Smooth muscle cell of trachea (primary cell): ENCODE measurements at places on chromosomes 2 and 18. TPM values are rescaled to one million over a fixed set of nuclear protein-coding genes. Genes with fewer than 3 reads are reported as not detected.

Gene LRRTM4
- total RNA-seq = under 0.01 TPM in 1 of 2 replicates, not detected in the other

Gene TXNDC2
- total RNA-seq = under 0.01 TPM in 2 replicates

Gene EML6
- total RNA-seq = 0.15 and 0.66 TPM in 2 replicates

Gene TMEM182
- 1.3 and 2.0 TPM in 2 replicates for total RNA-seq

Gene MAP3K19
- not detected in 2 replicates for total RNA-seq

Gene SERPINE2
- 62.5 and 275 TPM in 2 replicates for total RNA-seq

Gene RGPD4
- total RNA-seq = not detected in 2 replicates

Gene PAX8
- 0.87 and 1.5 TPM in 2 replicates for total RNA-seq

Gene CCBE1
- 69.0 and 69.4 TPM in 2 replicates for total RNA-seq

Gene TMEM163
- total RNA-seq = not detected in 2 replicates

Gene PPP1R1C
- total RNA-seq = 0.33 and 2.2 TPM in 2 replicates

Gene TWIST2
- 158 and 297 TPM in 2 replicates for total RNA-seq

Gene MTLN
- 49.3 and 66.8 TPM in 2 replicates for total RNA-seq

Gene CCDC88A
- total RNA-seq = 47.1 and 88.4 TPM in 2 replicates

Gene PIKFYVE
- total RNA-seq = 36.4 and 38.0 TPM in 2 replicates

Gene RTP5
- total RNA-seq = not detected in 2 replicates

Gene TRIM43
- not detected in 2 replicates for total RNA-seq

Gene TMEM247
- total RNA-seq = not detected in 2 replicates

Gene ICOS
- not detected in 2 replicates for total RNA-seq

Gene C2orf78
- total RNA-seq = not detected in 2 replicates

Gene MFSD6
- total RNA-seq = 19.8 and 25.6 TPM in 2 replicates

Gene ABCB11
- total RNA-seq = under 0.01 TPM in 1 of 2 replicates, not detected in the other

Gene AGAP1
- 11.6 and 24.6 TPM in 2 replicates for total RNA-seq

Gene RBM43
- 8.4 and 12.2 TPM in 2 replicates for total RNA-seq

Gene ATP6V1B1
- 0.58 and 1.7 TPM in 2 replicates for total RNA-seq

Gene MAIP1
- total RNA-seq = 33.6 and 36.2 TPM in 2 replicates

Gene GKN2
- total RNA-seq = not detected in 2 replicates

Gene GPR45
- total RNA-seq = not detected in 2 replicates

Gene IL1RN
- total RNA-seq = 0.17 and 1.2 TPM in 2 replicates

Gene NXPH2
- total RNA-seq = not detected in 2 replicates

Gene INPP5D
- total RNA-seq = 0.15 and 1.5 TPM in 2 replicates

Gene KCNJ3
- not detected in 2 replicates for total RNA-seq

Gene REEP1
- 0.15 TPM in 1 of 2 replicates, not detected in the other for total RNA-seq

Gene C2orf15
- total RNA-seq = not detected in 2 replicates

Gene XDH
- total RNA-seq = 0.87 and 1.3 TPM in 2 replicates

Gene KHK
- total RNA-seq = 0.50 and 1.3 TPM in 2 replicates

Gene ZC3H6
- total RNA-seq = 5.8 and 6.4 TPM in 2 replicates

Gene TEX44
- not detected in 2 replicates for total RNA-seq

Gene TNFAIP6
- 32.4 and 40.9 TPM in 2 replicates for total RNA-seq

Gene CHST10
- 5.2 and 8.6 TPM in 2 replicates for total RNA-seq

Gene TDRD15
- not detected in 2 replicates for total RNA-seq

Gene ATOH8
- total RNA-seq = 22.4 and 55.9 TPM in 2 replicates
